Effector CD8-positive, alpha-beta T cell (primary cell): ENCODE measurements at places on chromosomes 12 and 14.

GRCh38 chr14:74904635-74905503 lies 18.2 kb downstream of the RPS6KL1 start:
- DNase-seq = no peak

DNA sequence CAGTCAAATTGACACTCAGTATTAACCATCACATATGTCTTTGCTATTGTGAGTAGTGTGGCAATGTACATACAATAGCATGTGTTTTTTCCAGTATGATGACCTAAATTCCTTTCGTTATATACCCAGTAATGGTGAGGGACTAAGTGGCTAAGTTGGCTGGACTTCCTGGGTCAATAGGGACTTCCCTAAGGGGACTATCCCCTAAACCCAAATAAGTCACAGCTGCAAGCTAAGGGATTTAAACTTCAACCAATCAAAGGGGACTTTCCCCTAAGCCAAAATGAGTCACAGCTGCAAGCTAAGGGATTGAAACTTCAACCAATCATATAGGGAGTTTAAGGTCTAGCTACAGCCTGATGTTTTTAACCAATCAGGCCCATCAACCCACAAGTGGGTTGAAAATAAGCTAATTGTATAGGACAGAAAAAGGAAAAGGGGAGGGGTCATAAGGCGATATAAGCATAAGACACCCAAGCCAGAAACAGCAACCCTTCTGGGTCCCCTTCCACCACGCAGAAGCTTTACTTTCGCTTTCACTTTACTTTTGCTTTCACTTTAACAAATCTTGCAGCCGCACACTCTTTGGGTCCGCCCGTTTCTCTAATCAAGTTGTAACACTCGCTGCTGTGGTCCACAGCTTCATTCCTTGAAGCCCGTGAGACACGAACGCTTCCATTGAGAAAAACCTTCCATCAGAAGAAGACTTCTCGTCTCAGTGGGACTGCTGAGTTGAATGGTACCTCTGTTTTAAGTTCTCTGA lies 404.4 kb downstream of the FLRT2 start:
- peak; percentile 34 for DNase-seq

DNA sequence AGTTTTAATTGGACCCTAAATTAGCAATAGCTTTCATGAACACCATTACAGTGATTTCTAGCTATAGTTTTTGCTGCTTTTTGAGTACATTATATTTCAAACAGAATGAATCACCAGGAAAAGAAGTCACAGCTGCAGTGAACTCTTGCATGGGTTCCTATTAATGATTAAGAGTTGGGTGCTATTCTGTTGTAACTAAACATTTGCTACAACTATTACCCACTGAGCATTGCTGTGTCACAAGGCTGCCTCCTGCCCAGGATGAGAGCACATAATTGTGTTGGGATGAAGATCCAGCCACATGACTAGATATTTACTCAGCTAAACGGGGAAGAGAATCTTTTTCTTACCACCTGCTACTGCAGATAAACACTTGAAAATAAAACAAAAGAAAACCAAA lies 152.7 kb downstream of the GXYLT1 start:
- no peak for DNase-seq

DNA sequence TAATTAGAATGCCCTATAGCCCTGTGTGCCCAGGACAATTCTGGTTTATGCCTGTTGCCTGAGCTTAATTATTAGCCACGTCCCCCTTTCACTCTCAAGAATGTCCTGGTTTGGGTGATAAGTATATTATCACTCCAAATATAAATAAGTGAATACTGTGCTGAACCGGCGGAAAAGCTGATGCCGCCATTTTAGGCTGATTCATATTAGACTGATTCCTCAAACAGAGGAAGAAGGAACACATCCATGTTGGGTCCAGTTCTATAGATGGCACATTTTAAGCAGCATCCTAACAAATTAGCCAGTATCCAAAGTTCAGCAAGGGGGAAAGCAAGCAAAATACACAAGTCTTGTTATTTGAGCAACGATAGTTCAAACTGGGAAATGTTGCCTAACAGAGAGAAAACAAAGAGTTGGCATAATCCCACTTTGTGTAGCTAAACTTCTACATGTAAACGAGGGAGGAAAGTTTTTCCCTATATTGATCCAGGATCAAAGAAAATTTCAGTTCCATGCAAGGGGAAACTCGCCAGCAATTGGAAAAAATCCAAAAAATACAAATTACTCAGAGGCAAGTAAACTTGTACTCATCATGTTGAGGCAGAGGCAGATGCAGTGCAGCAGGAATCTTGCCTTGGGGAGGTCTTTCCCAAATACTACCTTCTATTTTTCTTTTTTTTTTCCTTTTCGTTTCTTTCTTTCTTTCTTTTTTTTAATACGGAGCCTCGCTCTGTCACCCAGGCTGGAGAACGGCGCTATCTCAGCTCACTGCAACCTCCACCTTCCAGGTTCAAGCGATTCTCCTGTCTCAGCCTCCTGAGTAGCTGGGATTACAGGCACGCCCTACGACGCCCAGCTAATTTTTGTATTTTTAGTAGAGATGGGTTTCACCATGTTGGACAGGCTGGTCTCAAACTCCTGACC lies 96.2 kb downstream of the ITPR2 start:
- DNase-seq = no peak

GRCh38 chr12:107417004-107417403 lies 268.6 kb upstream of the PWP1 start:
- no peak for DNase-seq

GRCh38 chr14:73750531-73750901 lies 36.3 kb upstream of the PNMA1 start:
- DNase-seq = no peak
